ENCODE measurements at places on chromosomes 2 and 18.

DNA sequence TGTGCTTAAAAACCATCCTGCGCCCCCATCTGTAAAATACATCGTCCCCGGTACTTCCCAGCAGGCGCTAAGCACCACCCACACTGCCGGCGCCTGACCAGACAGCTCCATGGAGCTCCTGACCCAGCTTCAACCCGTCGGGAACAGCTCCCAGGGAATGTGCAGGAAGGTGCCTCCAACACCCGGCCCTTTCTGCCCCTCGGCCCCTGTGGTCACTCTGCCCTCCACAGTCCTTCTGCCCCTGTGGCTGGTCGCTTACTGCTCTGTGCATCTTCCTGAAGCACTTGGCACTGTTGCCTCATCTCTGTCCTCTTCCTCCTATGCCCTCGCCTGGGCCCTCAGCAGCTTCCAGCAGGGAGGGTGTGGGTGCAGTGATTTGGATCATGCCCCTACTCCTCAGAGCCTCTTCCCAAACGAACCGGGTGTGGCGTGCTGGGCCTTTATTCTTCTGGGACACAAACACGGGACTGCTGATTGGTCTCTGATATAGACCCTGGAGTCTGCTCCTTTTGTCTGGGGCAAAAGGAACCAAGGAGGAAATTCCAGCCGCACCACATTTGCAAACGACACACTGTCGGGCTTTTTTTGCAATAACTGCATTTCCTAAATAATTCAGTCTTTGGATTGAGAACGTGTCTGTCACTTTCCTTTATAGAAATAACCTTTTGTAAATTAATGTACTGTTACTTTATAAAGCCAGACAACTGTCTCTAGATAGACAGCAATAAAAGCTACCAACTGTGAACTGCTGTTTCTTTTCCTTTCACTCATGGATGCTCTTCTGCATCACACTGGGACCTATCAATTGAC is 65.9 kb downstream of the ADI1 start:
- DNase-seq, result no peak

GRCh38 chr2:28427741-28428415 is 35.2 kb downstream of the FOSL2 start:
- DNase-seq, result no peak

GRCh38 chr2:112047537-112048235 is 7.4 kb upstream of the TMEM87B start:
- DNase-seq, result no peak

DNA sequence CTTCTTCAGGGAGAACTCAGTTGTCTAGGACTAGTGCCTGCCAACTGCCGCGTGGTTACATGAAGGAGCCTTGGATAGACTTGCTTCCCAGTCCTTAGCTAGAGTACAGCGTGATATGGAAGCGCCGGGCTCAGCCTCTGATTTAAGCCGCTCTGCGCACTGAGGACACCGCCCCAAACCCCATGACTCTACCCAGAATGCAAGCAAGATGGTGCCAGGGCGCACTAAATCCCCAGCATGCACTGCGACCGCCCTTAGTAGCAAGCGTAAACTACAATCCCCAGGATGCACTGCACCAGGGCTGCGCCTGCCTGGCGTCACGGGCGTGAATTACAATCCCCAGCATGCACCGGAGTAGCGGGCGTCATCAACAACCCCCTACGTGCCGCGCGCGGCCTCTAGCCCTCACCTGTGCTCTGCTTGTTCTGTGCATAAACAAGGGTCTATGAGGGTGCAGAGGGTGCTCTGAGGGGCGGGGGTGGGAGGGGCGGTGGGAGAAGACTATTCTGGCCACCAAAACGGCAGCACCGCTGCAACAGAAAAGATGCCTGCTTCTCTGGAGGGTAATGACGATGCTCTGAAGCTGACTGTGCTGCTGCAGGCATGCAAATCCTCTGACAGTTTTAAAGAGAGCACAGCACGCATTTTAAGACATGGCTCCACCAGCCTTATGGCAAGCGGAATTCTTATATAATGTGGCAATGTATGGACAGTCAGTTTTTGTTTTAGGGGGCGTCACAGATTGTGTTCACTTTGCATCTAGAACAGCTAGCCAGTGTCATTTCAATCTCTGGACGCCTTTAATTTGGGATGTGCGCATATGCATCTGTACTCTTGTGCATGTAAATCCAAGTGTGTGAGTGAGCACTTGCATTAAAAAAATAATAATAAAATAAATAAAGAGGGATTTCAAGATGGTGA is 282.5 kb upstream of the MYT1L start:
- DNase-seq, result peak; percentile 7

DNA sequence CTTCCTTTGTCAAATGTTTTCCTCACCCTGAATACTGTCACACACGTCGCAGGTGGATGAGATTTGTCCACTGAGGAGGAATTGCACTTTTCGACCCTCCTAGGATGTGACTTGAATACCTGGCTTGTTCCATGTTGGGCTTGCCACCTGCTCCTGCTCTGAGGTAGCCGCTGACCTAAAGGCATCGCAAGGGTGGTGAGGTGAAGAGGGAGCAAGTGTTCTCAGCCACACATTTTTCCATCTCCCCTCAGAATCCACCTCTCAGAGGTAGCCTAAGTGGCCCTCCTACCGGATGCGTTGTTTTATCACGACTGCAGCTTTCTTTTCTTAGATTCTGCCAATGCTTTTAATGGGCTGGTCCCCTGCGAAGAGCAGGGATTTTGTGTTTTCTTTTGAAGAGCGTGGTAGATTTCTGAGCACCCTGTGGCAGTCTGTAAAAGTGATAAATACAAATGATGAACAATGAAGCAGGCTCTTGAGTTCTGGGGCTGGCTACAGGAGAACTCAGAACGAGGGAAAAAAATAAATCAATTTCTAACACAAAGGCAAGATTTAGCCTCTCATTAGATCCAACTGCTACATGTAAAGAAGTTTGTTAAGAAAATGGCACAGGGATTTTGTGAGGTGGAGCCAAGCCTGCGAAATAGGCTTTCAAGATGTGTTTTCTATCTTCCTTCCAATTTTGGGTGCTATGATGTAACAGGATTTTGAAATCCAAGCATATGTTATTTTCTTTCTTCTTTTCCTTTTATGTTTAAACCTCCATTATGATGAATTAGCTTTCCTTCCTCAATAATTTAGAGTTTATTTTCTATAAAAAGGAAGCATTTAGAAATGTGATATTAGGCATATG is 386.7 kb downstream of the TGIF1 start:
- DNase-seq, result no peak

DNA sequence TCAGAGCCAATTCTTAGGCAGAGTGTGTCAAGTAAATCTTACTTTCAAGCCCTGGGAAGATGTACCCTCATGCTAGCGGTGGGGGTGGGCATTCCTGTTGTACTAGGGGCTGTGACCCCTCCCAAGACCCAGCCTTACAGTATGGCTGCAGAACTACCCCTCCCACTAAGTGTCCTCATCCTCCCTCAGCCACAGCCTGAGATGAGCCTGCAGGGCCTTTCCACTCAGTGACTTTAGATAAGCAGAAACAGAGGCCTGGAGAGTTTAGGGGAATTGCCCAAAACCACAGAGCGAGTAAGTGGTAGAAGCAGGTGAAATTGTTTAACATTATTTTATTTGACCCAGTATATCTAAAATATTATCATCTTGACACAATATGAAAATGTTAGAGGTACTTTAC is 36.6 kb downstream of the TTC32 start:
- no peak for DNase-seq

- DNase-seq, result no peak
Observed at GRCh38 chr2:231187736-231188505, 10.5 kb upstream of the ARMC9 start.

DNA sequence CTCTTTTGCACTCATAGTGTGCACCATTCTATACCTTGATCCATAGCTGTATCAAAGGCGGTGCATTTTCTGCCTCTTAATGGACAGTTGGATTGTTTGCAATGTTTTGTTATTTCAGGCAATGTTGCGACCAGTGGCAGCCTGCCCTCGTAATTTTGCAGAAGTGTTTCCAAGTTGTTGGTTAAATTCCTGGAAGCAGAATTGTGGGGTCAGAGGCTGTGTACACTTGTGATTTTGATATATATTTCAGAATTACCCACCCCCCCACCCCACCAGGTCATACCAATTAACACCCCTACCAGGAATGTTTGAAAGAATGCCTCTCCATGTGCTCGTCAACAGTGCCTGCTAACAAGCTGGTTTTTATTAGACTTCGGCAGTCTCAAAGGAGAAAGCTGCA is 32.4 kb upstream of the IL1R1 start:
- DNase-seq, result no peak

GRCh38 chr18:79532313-79533007 is 136.7 kb downstream of the NFATC1 start:
- DNase-seq, result no peak

DNA sequence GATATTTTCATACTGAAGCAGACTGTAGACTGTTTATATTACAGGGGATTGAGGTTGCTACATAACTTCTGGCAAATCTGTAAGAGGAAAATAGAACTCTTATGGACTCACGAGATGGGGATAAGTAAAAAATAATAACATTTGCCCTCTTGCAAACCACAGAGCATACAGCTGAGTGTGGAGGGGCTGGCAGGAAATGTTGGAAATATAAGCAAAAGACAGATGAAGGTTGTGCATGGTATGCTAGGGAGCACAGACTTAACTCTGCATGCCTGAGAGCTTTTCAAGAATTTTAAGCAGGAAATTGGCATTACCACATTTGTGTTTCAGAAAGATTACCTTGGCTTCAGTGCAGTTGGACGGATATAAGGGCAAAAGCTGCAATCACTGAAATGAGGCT is 411.1 kb downstream of the RAD51AP2 start:
- DNase-seq, result no peak

- DNase-seq, result no peak
Observed at GRCh38 chr2:147648471-147648870, 196.4 kb upstream of the ACVR2A start.

DNA sequence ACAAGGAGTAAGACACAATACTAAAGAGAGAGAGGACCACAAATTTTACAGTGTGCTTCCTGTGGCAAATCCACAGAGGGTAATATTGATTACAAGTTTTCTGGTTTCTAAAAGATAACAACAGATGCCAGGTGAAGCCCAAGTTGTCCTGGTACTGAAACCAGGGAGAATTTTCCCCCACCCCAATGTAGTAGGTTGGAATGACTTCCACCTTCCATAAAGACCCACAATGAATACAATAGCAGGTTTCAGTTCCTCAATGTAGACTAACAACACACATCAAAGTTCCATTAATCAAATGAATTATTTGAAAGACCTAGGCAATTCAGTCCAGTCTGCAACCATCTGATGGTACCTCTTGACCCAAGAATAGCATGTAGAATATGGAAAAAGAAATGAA is 44.0 kb upstream of the TMEM247 start:
- no peak for DNase-seq
